NB4 (cell line): ENCODE measurements at places on chromosomes 7 and 10.

DNA sequence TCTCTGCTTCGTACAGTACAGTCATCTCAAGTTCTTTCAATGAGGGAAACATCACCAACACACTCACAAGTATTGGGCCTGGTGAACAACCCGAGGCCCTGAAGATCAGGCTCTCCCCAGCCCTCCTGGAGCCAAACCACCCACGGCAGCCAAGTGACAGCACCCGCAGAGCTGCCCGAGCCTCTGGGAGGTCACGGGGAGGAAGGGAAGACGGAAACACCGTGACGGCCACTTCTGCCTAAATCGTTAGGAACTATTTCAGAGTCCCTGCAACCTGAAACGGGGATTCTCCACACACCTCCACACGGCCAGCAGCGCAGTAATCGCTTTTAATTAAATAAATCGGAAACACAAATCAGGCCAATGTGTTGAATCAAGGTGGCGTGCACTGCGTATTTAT is 222.6 kb downstream of the MAD1L1 start:
- DNase-seq: no peak

GRCh38 chr7:133290041-133290440 is 37.2 kb downstream of the EXOC4 start:
- no peak for DNase-seq

DNA sequence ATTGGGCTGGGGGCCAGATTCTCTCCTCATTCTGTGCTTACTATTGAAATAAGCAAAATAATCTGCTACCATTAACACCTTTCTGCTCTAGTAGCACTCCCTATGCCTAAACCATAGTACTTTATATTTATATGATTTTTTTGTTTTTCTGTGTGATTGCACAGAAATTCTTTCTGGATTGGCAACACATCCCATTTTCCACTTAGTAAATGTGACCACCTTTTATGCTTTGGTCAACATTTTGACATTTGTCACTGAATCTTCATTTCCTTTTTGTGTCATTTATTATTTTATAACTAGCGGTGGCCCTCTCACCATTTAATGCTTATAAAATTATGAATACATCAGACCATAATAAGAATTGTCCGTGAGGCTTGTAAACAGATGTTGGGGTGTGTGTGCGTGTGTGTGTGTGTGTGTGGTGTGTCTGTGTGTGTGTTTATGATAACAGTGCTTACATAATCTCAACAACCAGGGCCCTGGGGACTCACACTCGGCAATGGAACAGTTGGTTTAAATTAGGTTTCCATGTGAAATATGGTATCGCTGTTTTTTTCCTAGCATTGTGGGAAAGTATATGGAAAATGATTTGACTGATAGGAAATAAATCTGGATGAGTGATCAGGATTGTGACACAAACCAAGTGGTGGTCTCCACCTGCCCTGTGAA is 138.9 kb downstream of the NOC3L start:
- no peak for DNase-seq

DNA sequence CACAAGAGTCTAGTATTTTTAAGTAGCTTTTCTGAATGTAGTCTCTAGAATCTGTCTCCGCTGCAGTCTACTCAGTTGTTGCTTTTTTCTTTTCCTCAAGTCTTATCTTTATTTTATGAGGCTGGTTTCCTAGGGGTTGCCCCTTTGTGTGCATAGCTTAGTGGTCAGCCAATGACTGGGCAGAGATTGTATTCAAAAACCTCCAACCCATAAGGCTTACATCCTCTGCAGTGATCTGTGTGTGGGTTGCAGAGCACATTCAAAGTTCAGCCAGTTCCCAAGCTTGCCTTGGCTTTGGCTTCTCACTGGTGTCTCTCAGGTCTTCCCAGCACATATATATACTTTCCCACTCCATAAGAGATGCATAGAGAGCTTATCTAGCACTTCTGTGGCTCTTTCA is 160.0 kb upstream of the TCF7L2 start:
- no peak for DNase-seq

GRCh38 chr10:108204528-108205305 is 1040.2 kb upstream of the SORCS1 start:
- DNase-seq: peak; percentile 56

DNA sequence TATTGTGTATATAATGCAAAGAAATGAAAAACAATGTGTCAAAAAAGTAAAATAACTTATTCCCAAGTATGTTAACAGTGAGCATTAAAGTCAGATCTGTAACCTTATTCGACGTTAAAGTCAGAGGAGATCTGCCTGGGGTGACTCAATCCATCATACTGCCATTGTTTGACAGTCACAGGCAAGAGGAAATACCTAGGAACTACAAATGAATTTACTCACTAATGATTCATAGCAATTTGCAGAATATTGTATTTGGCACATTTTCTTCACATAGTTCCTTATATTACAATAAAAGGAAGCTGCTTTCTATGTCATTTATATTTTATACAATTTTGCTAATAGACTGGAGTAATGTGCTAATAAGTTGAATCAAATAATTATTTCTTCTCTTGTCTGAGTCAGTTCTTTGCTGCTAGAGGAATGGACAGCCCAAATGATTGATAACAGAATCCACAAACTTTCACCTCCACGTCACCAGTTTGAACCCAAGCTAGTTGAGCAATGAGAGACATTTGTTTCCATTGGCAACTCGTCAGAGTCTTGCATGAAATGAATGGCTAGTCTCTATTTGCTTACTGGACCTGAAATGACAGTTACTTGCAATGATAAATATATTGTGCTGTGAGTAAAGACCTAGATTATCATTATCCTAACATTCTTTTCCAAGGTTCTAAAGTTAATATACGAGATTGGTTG is 48.5 kb upstream of the TMEM106B start:
- DNase-seq: no peak

DNA sequence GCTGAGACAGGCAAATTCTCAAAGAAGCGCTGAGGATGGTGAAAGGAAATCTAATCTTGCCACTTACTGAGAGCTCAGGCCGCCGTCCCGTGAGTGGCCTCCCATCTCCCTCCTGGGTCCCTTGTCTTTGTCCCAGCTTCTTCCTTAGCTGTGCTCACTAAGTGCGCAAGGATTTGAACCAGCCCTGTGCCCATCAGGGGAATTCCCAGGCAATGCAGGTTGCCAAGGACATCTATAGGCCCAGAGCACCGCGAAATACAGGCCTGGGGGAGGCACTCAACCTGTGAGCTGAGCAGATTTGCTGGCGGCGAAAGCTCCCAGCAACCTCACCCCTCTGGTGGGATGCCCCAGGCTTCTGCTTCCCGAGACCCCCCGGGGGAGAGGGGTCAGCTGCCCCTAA is 64.8 kb downstream of the OAT start:
- DNase-seq: no peak
